ENCODE measurements at places on chromosomes 16 and 17.

GRCh38 chr17:21280081-21280518 lies 4.4 kb upstream of the MAP2K3 start:
- peak; percentile 74 for DNase-seq

GRCh38 chr17:78122216-78122930 lies 6.2 kb downstream of the TMC6 start:
- DNase-seq: no peak

- DNase-seq: no peak
These were observed 611 bp downstream of the BANP start for GRCh38 chr16:87951552-87952538.

GRCh38 chr17:80755650-80756405 lies 211.2 kb downstream of the RPTOR start:
- DNase-seq: peak; percentile 49

GRCh38 chr17:43468691-43469139 lies 15.1 kb upstream of the DHX8 start:
- no peak for DNase-seq

GRCh38 chr16:85126705-85127378 lies 14.6 kb upstream of the CIBAR2 start:
- no peak for DNase-seq

DNA sequence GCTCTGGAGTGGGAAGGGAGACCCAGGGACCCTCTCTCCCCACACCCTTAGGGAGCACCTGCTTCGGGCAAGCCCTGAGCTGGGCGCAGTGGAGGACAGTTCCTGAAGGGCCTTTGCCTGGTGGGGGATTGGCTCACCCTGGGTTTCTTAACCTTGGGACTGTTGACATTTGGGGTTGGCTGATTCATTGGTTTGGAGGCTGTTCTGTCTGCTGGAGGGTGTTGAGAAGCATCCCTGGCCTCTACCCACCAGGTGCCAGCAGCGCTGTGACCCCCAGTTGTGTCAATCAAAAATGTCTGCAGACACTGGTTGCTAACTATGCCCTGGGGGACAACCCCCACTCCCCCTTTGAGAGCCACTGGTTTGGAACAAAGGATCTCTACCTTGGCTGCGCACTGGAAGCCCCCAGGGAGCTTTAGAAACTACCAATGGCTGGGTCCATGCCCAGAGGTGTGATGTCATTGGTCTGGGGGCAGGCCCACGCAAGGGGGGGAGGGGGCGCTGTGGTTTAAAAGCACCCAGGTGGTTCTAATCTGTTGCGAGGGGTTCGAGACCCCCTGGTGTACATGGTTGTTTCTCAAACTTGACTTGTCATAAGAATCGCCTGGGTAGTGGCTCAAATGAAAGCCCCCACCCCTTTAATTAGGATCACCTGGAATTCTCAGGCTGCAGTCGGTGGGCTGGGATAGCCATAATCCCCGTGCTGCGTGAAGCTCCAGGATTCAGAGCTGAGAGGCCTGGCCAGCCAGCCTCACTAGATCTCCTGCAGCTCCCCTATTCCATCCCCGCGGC lies 151.9 kb upstream of the GSE1 start:
- DNase-seq: no peak

DNA sequence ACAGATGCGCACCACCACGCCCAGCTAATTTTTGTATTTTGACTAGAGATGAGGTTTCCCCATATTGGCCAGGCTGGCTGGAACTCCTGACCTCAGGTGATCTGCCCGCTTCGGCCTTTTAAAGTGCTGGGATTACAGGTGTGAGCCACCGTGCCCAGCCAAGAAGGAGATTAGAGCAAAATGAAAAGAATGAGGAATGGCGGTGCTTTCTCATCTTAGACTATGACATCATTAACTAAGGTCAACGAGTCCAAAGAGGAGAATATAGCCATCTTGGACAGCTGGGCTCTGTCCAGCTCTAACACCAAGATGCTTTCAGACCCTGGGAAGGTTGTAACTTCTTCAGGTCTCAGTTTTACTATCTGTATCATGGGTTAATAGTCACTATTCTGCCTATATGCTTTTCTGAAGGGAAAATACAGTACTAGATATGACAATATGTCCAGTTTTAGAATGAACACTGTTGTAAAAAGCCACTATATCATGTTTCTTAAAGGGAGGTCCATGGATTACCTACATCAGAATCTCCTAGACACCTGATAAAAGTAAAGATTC lies 76.7 kb downstream of the SLC39A11 start:
- no peak for DNase-seq

- no peak for DNase-seq
These were observed 299.5 kb downstream of the IRF8 start for GRCh38 chr16:86198206-86199118.
